ENCODE measurements at places on chromosomes 3 and 15. TPM values are rescaled to one million over a fixed set of nuclear protein-coding genes. Genes with fewer than 3 reads are reported as not detected.

STRIT1 gene
- not detected for total RNA-seq

COL6A5 gene
- total RNA-seq, result not detected

TTC21A gene
- total RNA-seq, result 1.8 TPM

ZNF197 gene
- 17.5 TPM for total RNA-seq

SOX2 gene
- total RNA-seq, result not detected

FNDC3B gene
- total RNA-seq, result 153 TPM
